ENCODE measurements at places on chromosomes 2 and 18. TPM values are rescaled to one million over a fixed set of nuclear protein-coding genes. Genes with fewer than 3 reads are reported as not detected.
A peak's percentile ranks its signal among the peaks of the same experiment; 100 is the strongest.

The ZNF892 gene
- total RNA-seq: 4.9 TPM

The DSG1 gene
- total RNA-seq: not detected

DNA sequence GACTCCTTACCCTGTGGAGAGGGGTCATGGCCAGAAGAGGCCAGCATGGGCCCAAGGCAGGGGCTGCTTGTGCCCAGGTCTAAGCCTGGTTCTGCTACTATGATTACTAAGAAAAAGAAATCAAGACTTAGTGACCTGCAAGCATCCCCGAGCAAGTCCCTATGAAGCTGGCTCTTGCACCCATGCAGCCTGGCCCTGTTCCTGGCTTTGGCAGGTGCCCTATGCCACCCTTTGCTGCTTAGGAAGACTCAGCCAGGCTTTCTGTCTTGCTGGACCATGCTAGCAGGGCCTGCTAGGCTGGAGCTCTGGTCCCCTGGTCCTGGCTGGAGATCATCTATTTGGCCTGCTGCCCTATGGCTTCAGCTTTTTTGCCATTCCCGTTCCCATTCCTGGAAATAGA is 309.4 kb upstream of the EPAS1 start:
- no peak for DNase-seq

GRCh38 chr18:35497027-35497369 is 762 bp downstream of the INO80C start:
- DNase-seq: peak; percentile 61

GRCh38 chr18:59763541-59764136 is 66.4 kb upstream of the CCBE1 start:
- no peak for DNase-seq

DNA sequence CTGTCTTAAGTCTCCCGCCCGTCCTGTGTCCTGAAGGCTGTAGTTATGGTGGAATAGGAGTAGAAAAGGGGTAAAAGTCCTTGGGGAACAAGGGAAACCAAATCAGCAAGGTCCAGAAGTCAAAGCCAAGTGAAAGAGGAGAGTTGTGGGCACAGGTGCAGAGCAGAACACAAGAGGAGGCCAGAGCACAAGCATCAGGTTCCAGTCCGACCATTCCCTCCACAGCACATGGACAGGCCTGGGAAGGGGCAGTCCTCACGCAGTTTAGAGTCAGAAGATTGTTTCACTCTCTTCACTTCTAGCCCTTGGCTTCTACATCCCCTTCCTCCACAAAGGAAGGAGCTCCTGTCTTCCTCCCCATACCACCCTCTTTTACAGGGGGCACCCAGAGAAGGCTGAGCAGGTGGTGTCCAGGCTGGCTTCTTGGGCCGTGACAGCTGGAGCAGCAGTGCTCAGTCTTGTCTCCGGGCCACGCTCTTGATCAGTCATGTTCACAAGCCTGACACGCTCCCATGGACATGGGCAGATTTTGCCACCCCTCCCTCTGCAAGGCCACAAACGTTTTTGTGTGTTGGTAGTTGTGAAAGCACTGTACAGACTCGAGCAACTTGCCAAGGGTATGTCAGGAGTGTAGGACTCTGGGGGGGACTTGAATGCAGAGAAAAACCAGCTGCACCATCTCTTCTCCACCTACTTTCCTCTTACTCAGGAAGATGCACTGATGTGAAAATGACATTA is 138.5 kb upstream of the DAPL1 start:
- no peak for DNase-seq

- peak; percentile 44 for DNase-seq
These were observed 4.6 kb downstream of the B3GNT7 start for GRCh38 chr2:231399853-231400680.
